ENCODE measurements at places on chromosomes 7 and 10.

DNA sequence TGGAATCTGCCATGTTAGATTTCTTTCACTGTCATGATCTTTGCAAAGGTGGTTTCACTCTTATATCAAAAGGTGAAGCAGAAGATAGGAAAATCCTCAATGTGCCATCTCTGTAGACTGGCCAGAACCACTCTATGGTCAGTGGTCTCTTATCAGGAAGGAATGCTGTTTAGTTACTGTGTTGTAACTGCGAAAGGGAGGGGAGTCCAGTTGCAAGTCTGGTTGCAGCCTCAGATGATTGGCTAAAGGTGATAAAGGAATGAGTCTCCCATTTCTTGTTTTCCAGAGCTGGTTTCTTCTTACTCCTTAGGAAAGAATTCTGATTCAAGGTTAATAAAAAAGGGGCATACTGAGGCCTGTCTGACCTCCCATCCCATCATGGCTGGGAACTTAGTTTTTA is 58.2 kb upstream of the ICA1 start:
- DNase-seq: no peak

DNA sequence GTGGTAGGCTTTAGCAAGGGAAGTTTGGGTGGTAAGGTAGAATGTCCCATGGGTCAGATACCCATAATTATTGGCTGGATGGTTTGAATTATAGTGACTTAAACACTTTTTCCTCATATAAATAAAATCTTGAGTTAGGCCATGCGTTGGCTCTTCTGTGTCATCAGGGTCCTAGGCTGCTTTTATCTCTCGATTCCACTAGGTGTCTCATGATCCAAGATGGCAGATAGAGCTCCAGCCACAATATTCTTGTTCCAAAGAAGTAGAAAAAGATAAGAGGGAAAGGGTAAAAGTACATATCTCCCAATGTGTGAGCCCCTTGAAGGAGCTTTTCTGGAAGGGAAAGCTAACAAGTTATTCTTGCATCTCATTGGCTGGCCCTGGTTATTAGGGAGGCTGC is 144.7 kb downstream of the GRK5 start:
- no peak for DNase-seq

DNA sequence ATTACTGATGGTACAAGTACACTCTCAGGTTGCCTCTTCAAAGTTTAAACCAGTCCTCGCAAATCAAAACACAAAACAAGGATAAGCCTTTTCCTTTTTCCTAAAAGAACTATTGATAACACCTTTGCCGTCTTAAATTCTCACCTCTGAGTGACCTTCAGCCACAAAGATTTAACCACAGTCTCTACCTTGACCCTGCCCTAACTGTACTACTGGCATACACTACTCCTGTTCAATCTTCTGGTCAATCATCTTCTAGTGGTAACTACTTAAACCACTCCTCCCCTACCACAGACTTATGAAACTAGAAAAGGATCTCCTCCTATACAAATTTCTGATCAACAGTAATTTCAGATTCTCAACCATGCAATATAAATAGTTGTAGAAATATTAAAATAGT is 15.1 kb downstream of the UPF2 start:
- no peak for DNase-seq

GRCh38 chr7:50480797-50481196 is 30.6 kb upstream of the FIGNL1 start:
- no peak for DNase-seq

Data from germinal center (tissue), 1 donor.